GM19239 (cell line): ENCODE measurements at places on chromosomes 12 and 14.

DNA sequence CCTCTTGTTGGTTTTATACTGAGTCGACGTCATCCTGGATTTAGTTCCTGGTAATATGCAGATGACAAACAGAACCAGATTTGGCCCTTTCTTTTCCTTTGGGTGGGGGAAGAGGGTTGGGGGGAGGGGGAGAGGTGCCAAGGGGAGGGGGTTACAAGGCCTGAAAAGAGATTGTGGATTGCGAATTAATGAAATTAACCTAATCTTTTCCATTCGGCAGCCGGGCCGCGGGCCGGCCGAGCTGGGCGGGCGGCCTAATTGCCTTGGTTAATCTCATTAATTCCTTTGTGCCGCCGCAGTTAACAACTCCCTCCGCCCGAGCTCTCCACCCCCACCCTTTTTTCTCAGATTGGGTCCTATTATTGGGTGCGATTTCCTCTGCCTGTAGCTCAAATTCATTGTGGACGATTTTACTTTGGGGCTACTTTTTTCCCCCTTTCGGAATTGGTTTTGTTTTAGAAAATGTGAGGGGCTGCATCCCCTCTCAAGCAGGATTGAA, 387 bp upstream of the GSC start:
- DNase-seq = no peak

GRCh38 chr12:120710031-120710804, at the start of gene UNC119B:
UNC119B (plus strand) TSS chr12:120710458; CDS start chr12:120710475, 17 bp downstream.
- peak; percentile 71 for DNase-seq

DNA sequence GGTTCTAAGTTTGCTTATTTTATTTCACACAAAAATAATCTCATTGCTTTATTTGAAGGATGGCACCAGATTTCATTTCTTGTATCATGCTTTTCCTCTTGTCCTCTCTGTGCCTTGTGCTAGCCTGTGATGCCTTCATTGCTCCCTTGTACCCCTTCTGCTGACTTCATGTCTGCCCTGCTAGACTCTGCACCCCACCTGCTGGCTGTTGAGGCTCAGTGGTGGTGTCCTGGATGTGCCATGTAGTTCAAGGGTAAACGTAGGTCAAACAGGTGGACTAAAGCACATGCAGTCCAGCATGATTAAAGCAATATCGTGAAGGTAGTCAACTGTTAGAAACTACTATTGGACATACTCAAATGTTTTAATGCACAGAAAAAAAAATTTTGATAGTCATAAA, 21.6 kb downstream of the MRPS35 start:
- DNase-seq = no peak

DNA sequence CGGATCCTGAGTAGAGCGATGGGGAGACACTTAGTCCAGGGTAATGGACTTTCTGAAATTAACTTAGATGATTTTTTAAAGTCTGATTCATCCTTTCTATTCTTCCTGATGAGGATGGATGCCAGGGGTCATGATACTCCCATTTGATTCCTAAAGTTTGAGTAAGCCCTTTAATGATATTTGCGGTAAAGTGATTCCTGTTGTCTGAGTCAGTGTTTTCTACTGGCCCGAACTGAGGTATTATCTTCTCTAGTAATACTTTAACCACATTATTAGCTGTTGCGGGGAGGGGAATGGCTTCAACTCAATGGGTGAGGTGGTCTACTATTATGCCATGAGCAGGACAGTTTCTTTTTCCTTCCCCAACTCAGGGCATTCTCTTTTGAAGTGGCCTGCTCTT, 111.6 kb downstream of the RIN3 start:
- DNase-seq = no peak

- no peak for DNase-seq
Measured at GRCh38 chr14:30287579-30288445, 271.1 kb upstream of the G2E3 start.

GRCh38 chr14:106556665-106557289, 1030.4 kb downstream of the TMEM121 start:
- DNase-seq = peak; percentile 24

DNA sequence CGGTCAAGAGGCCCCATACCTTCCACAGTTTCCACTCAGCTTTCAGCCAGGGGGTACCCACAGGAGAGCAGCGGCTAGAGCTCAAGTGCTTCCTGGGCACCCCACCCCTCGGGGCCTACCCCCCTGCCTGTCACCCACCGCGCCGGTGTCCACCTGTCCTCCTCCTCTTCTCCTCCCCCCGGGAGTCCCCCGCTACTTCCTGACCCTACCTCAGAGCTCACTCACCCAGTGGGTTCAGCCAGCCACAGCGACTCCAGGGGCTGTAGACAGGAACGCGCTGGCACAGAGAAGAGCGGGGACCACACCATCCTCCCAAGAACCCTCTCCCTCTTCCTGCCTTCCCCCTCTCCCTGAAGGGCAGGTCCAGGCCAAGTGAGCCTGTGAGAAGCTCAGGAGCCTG, 123.0 kb downstream of the ESRRB start:
- DNase-seq = no peak

GRCh38 chr12:99985631-99986030, 895 bp upstream of the ANKS1B start:
- no peak for DNase-seq

DNA sequence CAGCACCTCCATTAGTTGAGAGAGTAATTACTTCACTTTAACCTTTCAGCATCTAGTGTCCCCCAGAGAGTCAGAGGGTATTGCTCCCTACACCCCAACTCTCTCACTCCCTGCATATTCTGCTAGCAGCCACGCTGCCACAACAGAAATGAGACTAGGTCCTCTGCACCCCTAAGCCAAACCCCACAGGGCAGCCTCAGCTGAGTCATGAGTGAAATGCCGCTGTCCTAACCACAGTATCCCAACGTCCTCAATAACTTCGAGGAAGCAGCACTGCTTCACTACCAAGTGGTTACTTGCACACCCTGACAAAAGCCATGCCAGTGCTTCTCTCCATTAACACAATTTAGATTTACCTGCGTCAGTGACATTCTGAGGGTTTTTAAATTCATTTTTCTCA, 6.9 kb upstream of the LYZ start:
- no peak for DNase-seq

GRCh38 chr12:51848841-51849735, 570 bp upstream of the FIGNL2 start:
- no peak for DNase-seq

GRCh38 chr12:76556368-76556767, 3.2 kb downstream of the OSBPL8 start:
- DNase-seq = no peak

GRCh38 chr14:105207996-105208737, 27.1 kb upstream of the NUDT14 start:
- no peak for DNase-seq

- DNase-seq = no peak
Measured at GRCh38 chr12:123487428-123487827, 29.5 kb downstream of the SNRNP35 start.
